Anterior cingulate cortex (tissue), 58 donors: ENCODE measurements at places on chromosomes 7 and 10.

DNA sequence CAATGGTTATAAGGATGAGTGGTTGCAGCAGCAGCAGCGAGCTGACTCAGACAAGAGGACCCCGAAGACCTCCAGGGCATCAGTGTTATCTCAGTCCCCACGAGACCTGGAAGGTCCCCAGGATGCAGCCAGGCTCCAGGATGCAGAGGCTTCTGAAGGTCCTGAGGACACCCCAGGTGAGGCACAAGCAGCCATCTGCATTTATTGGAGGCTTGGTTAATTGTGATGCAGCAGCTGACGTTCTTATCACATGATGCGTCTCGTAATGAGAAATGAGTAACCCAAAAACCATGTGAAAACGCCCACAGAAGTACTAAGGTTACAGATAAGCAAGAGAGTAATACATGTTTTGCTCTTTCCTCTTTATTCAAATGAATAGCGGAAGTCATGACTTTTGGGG, 17.4 kb downstream of the C7orf57 start:
- DNase-seq, result no peak

- DNase-seq, result no peak
Observed at GRCh38 chr7:105268056-105268455, 120.7 kb downstream of the SRPK2 start.

GRCh38 chr10:44965651-44966097, 6.1 kb downstream of the RASSF4 start:
- DNase-seq, result no peak

DNA sequence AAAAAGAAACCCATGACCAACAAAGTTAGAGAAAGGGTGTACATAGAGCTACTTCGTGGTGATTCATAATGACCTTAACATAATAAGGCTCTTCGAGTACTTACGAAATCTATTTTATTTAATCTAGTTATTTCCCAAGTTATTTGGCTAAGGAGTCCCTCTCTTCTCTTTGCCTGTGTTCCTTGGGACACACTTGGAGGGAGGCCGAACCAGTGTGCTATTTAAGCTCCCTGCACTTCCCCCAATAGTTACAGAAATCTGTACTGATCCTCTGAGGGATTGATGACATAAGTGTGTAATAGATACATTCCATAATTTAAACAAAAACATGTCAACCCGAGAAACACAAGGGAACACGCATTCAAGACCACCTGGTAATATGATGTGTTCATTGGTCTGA, 351.1 kb downstream of the GATA3 start:
- DNase-seq, result no peak

DNA sequence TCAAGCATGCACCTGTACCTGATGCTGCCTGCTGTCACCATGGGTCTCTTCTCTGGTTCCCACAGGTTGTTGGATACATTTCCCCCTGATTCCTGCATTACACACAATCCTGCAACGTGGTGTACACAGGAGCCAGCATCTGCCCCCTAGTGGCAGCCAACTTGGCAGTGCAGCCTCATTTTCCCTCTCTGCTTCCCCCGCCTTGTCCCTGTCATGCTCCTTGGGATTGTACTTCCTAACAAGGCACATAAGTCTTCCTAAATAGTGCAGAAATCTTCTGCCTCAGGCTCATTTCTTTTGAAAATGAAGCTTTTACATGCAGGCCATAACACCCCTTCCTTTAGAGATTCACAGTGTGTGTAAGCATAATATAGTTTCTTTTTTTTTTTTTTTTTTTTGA, 387.5 kb downstream of the CCSER2 start:
- DNase-seq, result no peak

DNA sequence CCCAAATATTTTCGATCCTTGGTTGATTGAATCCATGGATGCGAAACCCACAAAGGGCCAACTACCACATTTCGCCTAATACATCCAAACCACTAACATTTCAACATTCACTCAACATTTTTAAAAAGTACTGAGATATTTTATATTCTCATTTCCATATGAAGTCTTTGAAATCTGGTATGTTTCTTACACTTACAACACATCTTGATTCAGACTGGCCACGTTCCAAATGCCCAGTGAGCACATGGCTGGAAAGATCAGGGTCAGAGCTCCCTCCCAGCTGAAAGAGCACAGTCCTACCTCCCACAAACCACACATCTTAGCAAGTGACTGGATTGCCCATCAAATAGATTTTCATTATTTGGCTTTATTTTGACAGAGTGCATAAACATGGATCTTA, 18.9 kb downstream of the NCAPG2 start:
- no peak for DNase-seq

- no peak for DNase-seq
Observed at GRCh38 chr10:110110338-110110737, 97.1 kb upstream of the MXI1 start.

GRCh38 chr10:90420637-90421318, 437.1 kb downstream of the HTR7 start:
- DNase-seq, result no peak

DNA sequence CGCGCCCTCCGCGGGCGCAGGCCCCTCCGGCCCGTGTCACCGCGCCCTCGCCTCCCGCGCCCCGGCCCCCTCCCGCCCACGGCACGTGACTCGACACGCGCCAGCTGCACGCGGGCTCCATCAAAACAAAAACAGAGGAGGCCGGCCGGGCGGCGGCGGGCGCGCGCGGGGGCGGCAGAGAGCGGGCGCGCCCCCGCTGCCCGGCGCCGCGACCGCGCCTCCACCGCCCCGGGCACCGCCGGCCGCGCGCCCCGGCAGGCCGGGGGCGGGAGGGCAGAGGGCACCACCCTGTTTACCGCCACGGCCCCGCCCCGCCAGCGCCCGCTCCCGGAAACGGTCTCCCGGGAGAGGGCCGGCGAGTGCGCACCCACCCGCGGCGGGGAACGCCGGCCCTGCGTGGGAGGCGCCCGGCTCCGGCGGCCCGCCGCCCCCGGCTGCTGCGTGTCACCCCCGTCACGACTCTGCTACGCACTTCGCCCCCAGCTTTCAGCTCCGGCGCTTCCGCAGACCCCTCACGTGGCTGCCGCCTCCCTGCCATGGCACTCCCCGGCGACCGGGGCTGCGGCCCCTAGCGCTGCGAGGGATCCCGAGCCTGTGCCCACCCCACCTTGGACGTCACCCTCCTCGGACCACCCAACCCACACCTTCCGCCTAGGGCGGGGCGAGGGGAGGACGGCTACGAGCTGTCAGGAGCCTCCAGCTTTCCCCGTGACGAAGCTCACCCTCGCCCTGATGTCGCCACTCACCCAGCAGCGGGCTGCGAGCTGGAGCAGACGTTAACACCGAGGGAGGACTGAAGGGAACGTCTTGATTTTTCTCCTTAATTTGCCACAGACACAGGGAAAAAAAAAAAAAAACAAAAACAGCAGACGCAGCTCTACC, 221.6 kb upstream of the MKLN1 start:
- peak; percentile 22 for DNase-seq
